Uterine smooth muscle cell (primary cell): ENCODE measurements at places on chromosomes 11 and 22. TPM values are rescaled to one million over a fixed set of nuclear protein-coding genes. Genes with fewer than 3 reads are reported as not detected.

The P2RY6 gene
- 0.12 TPM in 1 of 2 replicates, not detected in the other for total RNA-seq

The XKR3 gene
- not detected in 2 replicates for total RNA-seq

The ZC3H7B gene
- total RNA-seq = 38.8 and 44.1 TPM in 2 replicates

The HYLS1 gene
- 6.1 and 16.6 TPM in 2 replicates for total RNA-seq

The TBC1D10A gene
- total RNA-seq = 15.5 and 16.0 TPM in 2 replicates

The YAP1 gene
- 158 and 240 TPM in 2 replicates for total RNA-seq

The GLB1L3 gene
- not detected in 2 replicates for total RNA-seq

The TNNI2 gene
- total RNA-seq = not detected in 2 replicates

The PTPRCAP gene
- total RNA-seq = 0.44 and 0.62 TPM in 2 replicates

The PAMR1 gene
- 199 and 512 TPM in 2 replicates for total RNA-seq

The FAM83F gene
- under 0.01 TPM in 1 of 2 replicates, not detected in the other for total RNA-seq

The BCO2 gene
- total RNA-seq = 6.1 and 15.3 TPM in 2 replicates

The SIAE gene
- 10.2 and 21.5 TPM in 2 replicates for total RNA-seq

The PRR5 gene
- total RNA-seq = 4.6 and 9.4 TPM in 2 replicates

The PHOX2A gene
- not detected in 2 replicates for total RNA-seq

The TMX2 gene
- 50.0 and 65.7 TPM in 2 replicates for total RNA-seq

The C2CD2L gene
- total RNA-seq = 3.3 and 4.7 TPM in 2 replicates

The CCDC34 gene
- 4.7 and 12.2 TPM in 2 replicates for total RNA-seq

The OR6T1 gene
- total RNA-seq = not detected in 2 replicates

The KDELR3 gene
- total RNA-seq = 78.1 and 98.8 TPM in 2 replicates

The GLYAT gene
- not detected in 2 replicates for total RNA-seq

The LDLRAD3 gene
- total RNA-seq = 2.4 and 5.0 TPM in 2 replicates

The OR4C15 gene
- not detected in 2 replicates for total RNA-seq

The VSIG10L2 gene
- total RNA-seq = 0.22 TPM in 1 of 2 replicates, not detected in the other

The CST6 gene
- total RNA-seq = not detected in 2 replicates

The TBX1 gene
- total RNA-seq = 0.12 TPM in 1 of 2 replicates, not detected in the other

The APOL6 gene
- 26.0 and 28.7 TPM in 2 replicates for total RNA-seq

The KLHDC7B gene
- total RNA-seq = 0.11 and 0.62 TPM in 2 replicates

The CCDC188 gene
- 1.5 and 2.3 TPM in 2 replicates for total RNA-seq

The C22orf42 gene
- total RNA-seq = not detected in 2 replicates

The LMO2 gene
- 0.22 TPM in 1 of 2 replicates, not detected in the other for total RNA-seq

The SLC22A8 gene
- under 0.01 TPM in 1 of 2 replicates, not detected in the other for total RNA-seq

The PGR gene
- 3.7 and 4.1 TPM in 2 replicates for total RNA-seq

The GDPD4 gene
- total RNA-seq = not detected in 2 replicates

The PRR33 gene
- not detected in 2 replicates for total RNA-seq

The GRM5 gene
- under 0.01 and 0.11 TPM in 2 replicates for total RNA-seq

The CNTF gene
- 1.4 and 3.3 TPM in 2 replicates for total RNA-seq

The QSER1 gene
- total RNA-seq = 21.9 and 27.1 TPM in 2 replicates

The SELENOH gene
- 94.1 and 131 TPM in 2 replicates for total RNA-seq

The TCN1 gene
- total RNA-seq = not detected in 2 replicates

The RTN4R gene
- total RNA-seq = 0.77 and 1.00 TPM in 2 replicates

The MPZL3 gene
- 0.62 and 1.8 TPM in 2 replicates for total RNA-seq

The APOL3 gene
- total RNA-seq = 7.5 and 7.9 TPM in 2 replicates

The CDKN1C gene
- total RNA-seq = 8.1 and 13.7 TPM in 2 replicates

The KCNQ1OT1 gene
- total RNA-seq = 2.8 and 3.6 TPM in 2 replicates

The ADAMTS8 gene
- under 0.01 TPM in 2 replicates for total RNA-seq

The GSTP1 gene
- 596 and 840 TPM in 2 replicates for total RNA-seq

The APOA4 gene
- total RNA-seq = not detected in 2 replicates

The RAG1 gene
- total RNA-seq = 0.37 and 0.55 TPM in 2 replicates

The KRTAP5-7 gene
- 0.11 TPM in 1 of 2 replicates, not detected in the other for total RNA-seq

The SCO2 gene
- total RNA-seq = 2.7 and 4.5 TPM in 2 replicates

The CCND1 gene
- total RNA-seq = 524 and 1,083 TPM in 2 replicates

The CHKB gene
- 19.5 and 27.2 TPM in 2 replicates for total RNA-seq

The SLC22A12 gene
- total RNA-seq = not detected in 2 replicates

The SYTL2 gene
- total RNA-seq = 7.9 and 11.5 TPM in 2 replicates

The DRG1 gene
- total RNA-seq = 72.2 and 93.1 TPM in 2 replicates
